M059J (cell line): ENCODE measurements at places on chromosomes 12 and 14.

- no peak for DNase-seq
Measured at GRCh38 chr14:32728976-32729375, 209.7 kb upstream of the NPAS3 start.

GRCh38 chr12:63400718-63401117, 249.7 kb upstream of the AVPR1A start:
- peak; percentile 6 for DNase-seq

DNA sequence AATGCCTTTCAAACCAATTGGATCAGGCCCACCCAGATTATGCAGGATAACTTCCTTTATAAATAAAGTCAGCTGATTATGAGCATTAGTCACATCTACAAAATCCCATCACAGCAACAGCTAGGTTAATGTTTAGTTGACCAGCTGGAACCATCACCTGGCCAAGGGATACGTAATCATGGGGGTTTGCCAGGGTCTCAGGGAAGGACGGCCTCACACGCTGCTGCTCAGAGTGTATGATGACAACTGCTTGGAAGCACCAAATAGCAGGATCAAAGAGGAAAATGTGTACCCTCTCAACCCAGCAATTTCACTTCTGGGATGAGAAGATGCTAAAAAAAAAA, 162.6 kb downstream of the SLC15A4 start:
- DNase-seq: no peak

DNA sequence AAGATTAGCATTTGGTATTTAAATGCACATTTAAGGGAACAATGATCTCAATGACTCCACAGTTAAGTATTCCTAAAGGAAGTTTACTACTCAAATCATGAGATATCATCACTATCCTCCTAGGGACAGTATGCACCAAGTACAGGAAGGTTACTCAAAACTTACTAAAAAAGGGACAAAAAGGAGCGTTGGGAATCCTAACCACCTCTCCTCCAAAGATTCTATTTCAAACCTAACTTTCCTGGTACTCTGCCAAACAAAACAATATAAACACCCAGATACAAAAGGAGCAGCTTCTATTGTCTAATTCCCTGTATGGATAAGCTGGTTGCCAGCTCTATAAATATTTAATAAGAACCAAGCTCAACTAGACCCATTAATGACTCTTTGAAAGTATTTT, 377.7 kb downstream of the NUAK1 start:
- peak; percentile 50 for DNase-seq

- no peak for DNase-seq
Measured at GRCh38 chr14:100150932-100151587, 8.4 kb downstream of the DEGS2 start.

DNA sequence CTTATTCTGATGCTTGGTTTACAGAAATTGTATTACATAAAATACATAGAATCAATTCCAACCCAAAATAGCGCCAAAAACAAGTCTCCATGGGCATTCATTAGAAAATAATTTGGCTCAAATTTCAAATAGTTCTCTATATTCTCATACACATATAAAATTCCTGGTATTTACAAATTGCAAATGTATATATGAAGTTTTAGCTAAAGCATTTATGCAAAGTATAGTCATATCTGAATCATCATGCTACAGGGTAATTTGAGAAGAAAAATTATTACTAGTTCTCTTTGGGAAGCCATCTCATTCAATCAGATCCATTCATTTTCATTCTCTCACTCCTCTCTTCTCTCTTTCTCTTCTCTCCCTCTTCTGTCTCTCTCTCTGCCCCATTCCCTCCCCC, 257.8 kb downstream of the DPF3 start:
- DNase-seq: no peak

- DNase-seq: peak; percentile 91
Measured at GRCh38 chr12:59972905-59973304, 377.1 kb downstream of the SLC16A7 start.

GRCh38 chr12:68118096-68118755, 41.3 kb downstream of the IFNG start:
- no peak for DNase-seq

DNA sequence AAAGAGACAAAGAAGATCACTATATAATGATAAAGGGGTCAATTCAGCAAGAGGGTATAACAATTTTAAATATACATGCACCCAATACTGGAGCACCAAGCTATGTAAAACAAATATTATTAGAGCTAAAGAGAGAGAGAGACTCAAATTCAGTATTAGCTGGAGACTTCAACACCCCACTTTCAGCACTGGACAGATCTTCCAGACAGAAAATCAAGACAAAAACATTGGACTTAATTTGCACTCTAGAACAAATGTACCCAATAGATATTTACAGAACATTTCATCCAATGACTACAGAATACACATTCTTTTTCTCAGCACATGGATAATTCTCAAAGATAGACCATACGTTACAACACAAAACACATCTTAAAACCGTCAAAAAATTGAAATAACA, 81.0 kb downstream of the KLHL28 start:
- no peak for DNase-seq

- DNase-seq: no peak
Measured at GRCh38 chr12:108681317-108681716, 47.6 kb upstream of the SELPLG start.

- DNase-seq: peak; percentile 44
Measured at GRCh38 chr14:44803239-44803905, 158.4 kb downstream of the KLHL28 start.

DNA sequence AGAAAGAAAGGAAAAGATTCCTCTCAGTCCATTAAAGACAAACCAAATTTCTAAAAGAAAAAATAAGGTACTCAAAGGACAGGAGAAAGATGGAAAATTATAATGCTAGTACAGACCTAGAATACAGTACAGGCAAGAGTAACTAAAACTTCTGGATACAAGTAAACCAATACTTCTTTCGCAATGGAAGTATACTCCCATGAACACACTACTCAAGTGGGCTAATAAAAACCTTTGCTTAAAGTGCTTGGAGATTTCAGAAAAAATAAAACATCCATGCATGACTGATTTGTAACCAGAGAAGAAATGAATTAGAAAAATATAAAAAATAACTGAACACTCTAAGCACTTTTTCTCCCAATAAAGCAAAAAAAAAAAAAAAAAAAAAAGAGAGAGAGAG, 3.5 kb downstream of the ZBTB25 start:
- DNase-seq: no peak

GRCh38 chr14:52338051-52338681, 24.1 kb downstream of the PTGER2 start:
- DNase-seq: peak; percentile 82

- peak; percentile 62 for DNase-seq
Measured at GRCh38 chr12:70774055-70774454, 136.8 kb upstream of the PTPRB start.

- DNase-seq: no peak
Measured at GRCh38 chr12:20555015-20555414, 140.1 kb upstream of the SLCO1C1 start.

DNA sequence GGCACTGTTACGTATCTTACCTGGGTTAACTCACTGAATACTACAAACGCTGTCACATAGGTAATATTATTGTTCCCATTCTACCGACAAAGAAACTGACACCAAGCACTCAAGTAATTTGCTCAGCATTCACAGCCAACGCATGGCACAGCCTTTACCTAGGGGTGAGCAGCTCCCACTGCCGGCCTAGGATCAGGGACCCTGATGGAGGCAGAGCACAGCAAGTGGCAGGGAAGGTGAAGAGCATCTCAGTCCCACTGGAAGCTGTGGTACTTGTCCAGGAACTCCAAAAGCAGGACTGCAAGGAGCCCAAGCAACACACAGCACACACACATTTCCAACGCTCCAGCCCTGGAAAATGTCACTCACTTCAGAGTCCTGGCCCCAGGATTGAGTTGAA, 111.8 kb upstream of the CDKN3 start:
- no peak for DNase-seq

- DNase-seq: peak; percentile 77
Measured at GRCh38 chr14:93105362-93105761, 10.4 kb downstream of the ITPK1 start.

- peak; percentile 26 for DNase-seq
Measured at GRCh38 chr12:104064842-104065427, 604 bp downstream of the HCFC2 start.

DNA sequence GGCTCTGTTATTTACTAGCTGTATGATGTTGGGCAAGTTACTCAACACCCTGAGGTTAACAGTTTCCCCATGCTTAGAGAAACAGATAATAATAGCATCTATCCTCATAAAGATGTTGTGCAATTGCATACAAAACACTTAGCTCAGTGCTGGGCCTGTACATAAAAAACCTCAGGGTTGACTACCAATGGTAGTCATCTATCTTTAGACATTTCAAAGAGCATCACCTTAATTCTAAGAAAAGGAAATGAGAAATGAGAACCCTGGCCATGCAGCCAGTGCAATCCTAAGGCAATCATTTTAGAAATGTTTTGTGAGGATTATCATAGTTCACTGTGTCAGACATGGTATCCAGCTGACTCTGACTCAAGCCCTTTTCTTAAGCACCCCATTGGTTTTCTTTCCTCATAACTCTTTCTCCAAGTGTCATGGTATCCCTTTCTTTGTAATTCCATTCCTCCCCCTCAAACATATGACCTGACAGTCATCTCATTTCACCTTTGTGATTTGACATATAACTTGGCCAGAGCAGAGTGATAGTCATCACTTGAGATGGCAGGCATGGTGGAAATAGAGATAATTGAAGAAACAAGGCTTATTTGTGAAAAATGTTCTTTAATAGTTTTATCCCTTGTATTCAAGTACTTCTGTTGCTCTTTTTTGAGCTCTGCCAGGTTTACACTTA, 29.5 kb upstream of the OSBPL8 start:
- peak; percentile 29 for DNase-seq

GRCh38 chr12:89678225-89678624, 30.4 kb downstream of the ATP2B1 start:
- peak; percentile 28 for DNase-seq

DNA sequence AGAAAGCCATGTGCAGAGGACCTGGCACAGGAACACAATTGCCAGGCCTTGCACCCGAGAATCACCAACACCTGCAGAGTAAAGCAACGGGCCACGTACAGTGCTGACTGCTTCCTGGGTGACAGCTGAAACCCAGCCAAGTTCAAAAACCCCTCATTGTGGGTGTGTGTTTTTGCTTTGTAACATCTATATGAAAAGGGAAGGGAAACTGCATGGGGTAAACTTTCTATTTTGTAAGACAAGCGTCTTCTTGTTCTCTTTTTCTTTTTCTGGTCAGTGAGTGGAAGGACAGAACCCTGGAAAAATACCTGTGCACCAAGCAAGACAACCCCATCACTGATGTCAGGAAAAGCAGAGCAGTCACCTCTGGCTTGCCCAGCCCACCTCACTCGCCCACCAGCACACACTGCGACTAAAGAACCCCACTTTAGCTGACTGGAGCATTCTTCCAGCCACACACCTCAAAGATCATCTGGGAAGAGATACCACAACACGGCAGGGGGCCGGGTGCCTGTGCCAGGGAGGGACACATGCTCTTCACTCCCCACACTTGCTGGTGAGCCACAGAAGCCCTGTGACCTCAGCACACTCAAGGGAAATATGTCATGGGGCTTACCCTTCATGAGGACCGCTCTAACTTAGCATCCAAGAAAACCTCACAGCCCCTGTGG, 172.3 kb downstream of the NDUFA12 start:
- no peak for DNase-seq

DNA sequence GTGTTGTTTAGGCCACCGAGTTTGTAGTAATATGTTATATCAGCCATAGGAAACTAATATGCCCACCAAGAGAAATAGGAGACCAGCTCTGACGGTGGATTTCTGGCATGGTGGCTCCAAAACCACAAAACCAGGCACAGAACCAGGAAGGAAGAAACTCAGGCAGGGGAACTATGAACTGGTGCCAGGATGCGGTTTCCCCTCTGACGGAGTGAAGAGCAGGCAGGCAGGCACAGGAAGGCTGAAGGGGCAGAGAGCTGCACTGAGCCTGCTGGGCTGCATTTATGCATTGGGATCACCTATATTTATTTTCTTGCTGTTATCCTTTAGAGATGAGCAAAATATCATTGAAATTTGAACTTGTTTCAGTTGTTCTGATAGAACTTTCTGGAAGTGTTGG, 479.4 kb downstream of the VRK1 start:
- peak; percentile 55 for DNase-seq

GRCh38 chr12:6342140-6342889, 439 bp upstream of the TNFRSF1A start:
- DNase-seq: no peak

- peak; percentile 48 for DNase-seq
Measured at GRCh38 chr12:79344855-79345847, 345.6 kb downstream of the PAWR start.

DNA sequence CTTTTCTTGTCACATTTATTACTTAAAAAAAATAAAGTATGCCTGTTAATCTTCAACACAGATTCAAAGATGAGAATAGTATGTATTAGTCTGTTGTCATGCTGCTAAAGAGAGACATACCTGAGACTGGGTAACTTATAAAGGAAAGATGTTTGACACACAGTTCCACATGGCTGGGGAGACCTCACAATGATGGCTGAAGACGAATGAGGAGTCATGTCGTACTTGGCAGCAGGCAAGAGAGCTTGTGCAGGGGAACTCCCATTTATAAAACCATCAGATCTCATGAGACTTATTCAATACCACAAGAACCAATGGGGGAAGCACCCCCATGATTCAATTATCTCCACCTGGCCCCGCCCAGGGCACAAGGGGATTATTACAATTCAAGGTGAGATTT, 335.9 kb upstream of the GARIN2 start:
- no peak for DNase-seq

DNA sequence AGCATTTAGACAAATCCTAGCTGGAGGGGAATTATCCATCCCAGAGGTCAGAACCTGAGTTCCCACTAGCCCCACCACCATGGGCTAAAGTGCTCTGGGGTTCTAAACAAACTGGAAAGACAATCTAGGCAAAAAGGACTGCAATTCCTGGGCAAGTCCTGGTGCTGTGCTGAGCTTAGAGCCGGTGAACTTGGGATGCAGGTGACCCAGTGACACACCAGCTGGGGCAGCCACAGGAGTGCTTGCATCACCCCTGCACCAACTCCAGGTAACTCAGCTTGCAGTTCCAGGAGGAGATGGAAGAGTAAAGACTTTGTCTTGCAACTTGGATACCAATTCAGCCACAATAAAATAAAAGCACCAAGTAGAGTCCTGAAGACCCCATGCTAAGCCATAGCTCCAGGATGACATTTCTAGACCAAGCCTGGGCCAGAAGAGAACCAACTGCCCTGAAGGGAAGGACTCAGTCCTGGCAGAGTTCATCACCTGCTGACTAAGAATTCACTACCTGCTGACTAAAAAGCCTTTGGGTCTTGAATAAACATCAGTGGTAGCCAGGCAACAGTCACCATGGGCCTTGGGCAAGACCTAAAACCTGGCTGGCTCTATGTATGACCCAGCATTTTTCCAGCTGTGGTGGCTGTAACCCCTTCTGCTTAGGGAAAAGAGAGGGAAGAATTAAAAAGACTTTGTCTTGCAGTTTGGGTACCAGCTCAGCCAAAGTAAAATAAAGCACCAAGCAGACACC, 223.4 kb upstream of the DIO2 start:
- peak; percentile 97 for DNase-seq

GRCh38 chr12:13666806-13667205, 314.6 kb downstream of the GRIN2B start:
- no peak for DNase-seq
